ENCODE measurements at places on chromosomes 12 and 14. TPM values are rescaled to one million over a fixed set of nuclear protein-coding genes. Genes with fewer than 3 reads are reported as not detected.

TTC7B gene
- 5.7 TPM for total RNA-seq

DIO2 gene
- total RNA-seq = 1.6 TPM

SLC6A15 gene
- 0.52 TPM for total RNA-seq

EIF2S3B gene
- total RNA-seq = 1.0 TPM

SIX4 gene
- 11.0 TPM for total RNA-seq

RFLNA gene
- total RNA-seq = 2.6 TPM

PPP1R36 gene
- total RNA-seq = 0.52 TPM

LHX5 gene
- total RNA-seq = not detected

RNASE1 gene
- total RNA-seq = 113 TPM

All from skeletal muscle tissue (tissue), 5 donors.